Common myeloid progenitor, CD34-positive (primary cell): ENCODE measurements at places on chromosomes 11 and 22.
A peak's percentile ranks its signal among the peaks of the same experiment; 100 is the strongest.

DNA sequence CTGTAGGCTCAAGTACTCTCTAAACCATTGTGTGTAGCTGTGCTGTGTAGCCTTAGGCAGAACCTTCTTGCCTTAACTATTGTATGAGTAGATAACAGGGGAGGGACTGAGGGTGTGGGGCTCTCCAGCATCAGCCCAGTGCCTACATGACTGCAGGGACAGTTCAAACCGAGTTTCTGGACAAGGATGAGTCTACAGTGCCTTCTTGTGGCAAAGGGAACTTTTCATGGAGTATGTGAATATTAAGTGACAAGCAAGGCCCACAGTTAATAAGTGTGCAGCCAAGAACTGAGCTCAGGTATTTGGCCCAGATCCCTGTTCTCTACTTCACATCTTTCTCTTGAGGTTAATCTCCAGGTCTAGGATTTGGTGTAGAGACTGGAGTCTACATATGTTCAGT is 424.4 kb upstream of the LARGE1 start:
- DNase-seq = no peak
- no peak overlapping the region for H3K27ac ChIP-seq
- no peaks in the 10 kb centered on the region for H3K36me3 ChIP-seq

GRCh38 chr11:120342226-120342625 is 6.0 kb downstream of the ARHGEF12 start:
- peaks cover 72% of the 10 kb centered on the region for H3K27me3 ChIP-seq
- no peaks in the 10 kb centered on the region for H3K36me3 ChIP-seq
- peaks cover 39% of the 10 kb centered on the region for H3K4me1 ChIP-seq
- no peak for DNase-seq
- no peak overlapping the region for H3K4me3 ChIP-seq
- no peak overlapping the region for H3K27ac ChIP-seq

DNA sequence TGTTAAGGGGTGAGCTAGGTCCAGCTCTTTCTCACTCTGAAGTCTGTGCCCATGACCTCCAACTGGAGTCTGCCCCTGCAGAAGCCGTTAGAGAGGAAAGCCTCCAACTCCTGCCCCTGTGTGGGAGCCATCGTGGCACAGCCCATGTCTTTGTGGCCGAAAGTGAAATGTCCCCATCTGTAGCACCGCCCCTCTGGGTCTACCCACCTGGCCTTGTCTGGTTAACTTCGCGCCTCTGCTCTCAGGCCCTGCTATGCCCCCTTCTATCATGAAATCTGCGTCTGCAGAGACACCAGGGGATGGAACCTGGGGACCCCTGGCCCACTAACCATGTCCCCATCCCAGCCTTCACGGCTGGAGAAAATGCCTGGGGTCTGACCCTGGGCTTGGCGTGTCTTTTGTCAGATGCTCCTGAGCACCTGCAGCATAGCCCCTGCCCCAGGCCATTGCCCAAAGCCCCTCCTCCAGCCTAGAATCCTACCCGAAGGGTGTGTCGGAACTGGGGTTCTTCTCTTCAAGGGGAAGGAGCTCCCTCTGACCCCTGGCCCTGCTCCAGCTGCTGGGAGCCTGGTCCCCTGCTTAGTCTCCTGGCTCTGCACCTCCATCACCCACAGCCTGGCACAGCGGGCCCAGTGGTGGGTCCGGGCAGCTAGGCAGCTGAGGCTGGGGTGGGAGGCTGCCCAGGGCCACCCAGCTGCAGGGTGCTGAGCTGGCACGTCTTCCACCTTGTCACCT is 35.8 kb upstream of the HMOX1 start:
- peaks cover 38% of the 10 kb centered on the region for H3K36me3 ChIP-seq
- H3K4me3 ChIP-seq = no peak overlapping the region
- no peaks in the 10 kb centered on the region for H3K27me3 ChIP-seq
- no peak for DNase-seq

GRCh38 chr11:67099831-67100324 is 19.2 kb upstream of the KDM2A start:
- no peak for DNase-seq
- no peaks in the 10 kb centered on the region for H3K36me3 ChIP-seq
- H3K27me3 ChIP-seq = no peaks in the 10 kb centered on the region

DNA sequence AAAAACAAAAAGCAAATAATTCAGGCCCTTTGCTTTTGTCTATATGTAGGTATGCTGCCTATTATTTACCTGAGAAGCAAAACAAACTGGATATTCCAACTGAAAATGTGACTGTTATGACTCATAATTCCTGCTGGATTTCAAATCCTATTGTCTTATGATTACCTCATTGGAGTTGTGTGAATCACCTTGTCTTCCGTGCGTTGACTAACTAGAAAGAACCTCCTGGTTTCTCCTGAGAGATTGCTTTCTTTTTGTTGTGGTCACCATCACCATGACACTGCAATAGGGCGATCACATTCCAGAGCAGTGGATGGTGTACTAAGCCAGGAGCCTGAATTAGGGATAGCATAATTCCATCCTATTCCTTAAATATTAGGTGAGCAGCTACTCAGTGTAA is 23.0 kb upstream of the EXPH5 start:
- H3K4me3 ChIP-seq = no peak overlapping the region
- no peaks in the 10 kb centered on the region for H3K4me1 ChIP-seq
- DNase-seq = no peak
- H3K27me3 ChIP-seq = no peaks in the 10 kb centered on the region
- no peaks in the 10 kb centered on the region for H3K36me3 ChIP-seq

DNA sequence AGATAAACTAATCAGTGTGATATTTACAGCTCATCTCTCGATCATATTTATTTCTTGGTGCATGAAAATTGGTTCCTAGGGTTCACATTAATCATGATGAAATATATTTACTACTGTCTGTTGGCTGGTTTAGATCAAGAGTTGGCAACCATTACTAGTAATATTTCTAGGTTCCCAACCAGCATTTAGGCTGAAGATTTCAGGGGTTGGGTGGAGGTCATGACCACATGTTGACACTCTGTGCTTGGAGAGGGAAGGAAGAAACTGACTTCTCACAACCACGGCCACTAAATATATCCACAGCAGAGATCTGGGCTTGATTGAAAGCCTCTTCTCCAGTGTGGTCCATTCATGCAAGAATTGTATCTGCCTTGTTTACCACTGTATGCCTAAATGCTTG is 87.9 kb downstream of the ALX4 start:
- H3K27ac ChIP-seq = no peak overlapping the region
- H3K4me3 ChIP-seq = no peak overlapping the region
- H3K36me3 ChIP-seq = no peaks in the 10 kb centered on the region
- DNase-seq = no peak
- no peaks in the 10 kb centered on the region for H3K27me3 ChIP-seq

GRCh38 chr22:50544078-50544745 is 1.5 kb upstream of the KLHDC7B start:
- H3K4me1 ChIP-seq = peaks cover 8% of the 10 kb centered on the region
- H3K27me3 ChIP-seq = peaks cover 28% of the 10 kb centered on the region
- no peak overlapping the region for H3K27ac ChIP-seq
- H3K4me3 ChIP-seq = no peak overlapping the region
- DNase-seq = peak; percentile 85

- no peaks in the 10 kb centered on the region for H3K27me3 ChIP-seq
- no peaks in the 10 kb centered on the region for H3K4me1 ChIP-seq
- H3K36me3 ChIP-seq = no peaks in the 10 kb centered on the region
- no peak overlapping the region for H3K27ac ChIP-seq
- DNase-seq = no peak
Measured at GRCh38 chr22:40377931-40378330, 7.5 kb downstream of the SGSM3 start.

DNA sequence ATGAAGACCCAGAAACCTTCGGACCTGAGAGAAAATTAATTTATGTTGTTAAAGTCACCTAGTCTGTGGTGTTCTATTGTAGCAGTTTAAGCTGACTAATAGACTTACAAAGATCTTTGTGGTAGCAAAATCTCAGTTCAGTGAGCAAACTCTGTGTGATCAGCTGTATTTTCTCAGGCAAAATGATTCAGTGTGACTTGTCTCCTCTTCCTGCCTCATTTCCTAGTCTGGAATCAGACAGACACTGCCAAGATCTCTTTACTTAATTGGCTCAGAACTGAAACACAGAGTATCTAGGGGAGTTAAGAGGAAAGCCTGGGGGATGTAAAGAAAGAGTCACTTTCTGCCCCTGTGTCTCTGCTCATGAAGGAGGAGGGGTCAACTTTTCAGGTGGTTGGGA is 564.7 kb downstream of the KCNA4 start:
- no peaks in the 10 kb centered on the region for H3K27me3 ChIP-seq

DNA sequence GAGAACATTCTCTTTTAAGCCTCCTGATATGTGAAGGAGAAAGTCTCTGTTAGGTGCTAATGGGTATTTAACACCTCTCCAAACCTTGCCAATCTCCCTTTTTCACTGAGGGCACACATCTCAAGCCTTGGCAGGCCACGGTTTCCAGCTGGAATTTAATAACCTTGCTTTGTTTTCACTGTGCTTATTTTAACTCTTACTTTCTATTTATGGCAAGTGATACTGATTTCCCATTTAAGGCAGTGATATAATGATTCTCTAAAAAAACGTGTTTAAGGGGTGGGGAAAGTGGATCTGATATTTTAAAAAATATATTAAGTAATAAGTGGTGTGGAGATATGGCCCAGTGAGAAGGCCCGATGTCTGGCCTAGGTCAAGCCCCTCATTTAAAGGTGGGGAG is 1.1 kb upstream of the RASD2 start:
- no peak for DNase-seq
- peaks cover 26% of the 10 kb centered on the region for H3K4me1 ChIP-seq
- H3K36me3 ChIP-seq = no peaks in the 10 kb centered on the region
- no peak overlapping the region for H3K4me3 ChIP-seq
- peaks cover 22% of the 10 kb centered on the region for H3K27me3 ChIP-seq

DNA sequence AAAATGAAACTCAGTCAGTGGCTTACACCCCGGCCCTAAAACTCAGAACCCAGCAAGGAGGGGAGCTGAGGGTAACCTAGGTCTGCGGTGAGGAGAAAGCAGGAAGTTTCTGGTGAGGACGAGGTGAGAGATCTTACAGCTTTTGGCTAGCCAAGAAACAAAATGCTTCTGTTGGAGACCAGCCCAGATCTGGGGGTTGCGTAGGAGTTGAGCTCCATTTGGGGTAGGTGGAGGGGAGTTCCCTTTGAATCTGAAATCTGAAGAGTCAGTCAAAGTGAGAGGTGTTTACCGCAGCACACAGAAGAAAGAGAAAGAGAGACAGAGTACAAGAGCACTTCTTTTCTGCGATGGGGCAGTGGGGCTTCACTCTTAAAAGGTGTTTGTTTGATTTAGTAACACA is 29.6 kb downstream of the EHF start:
- no peaks in the 10 kb centered on the region for H3K27me3 ChIP-seq
- peak; percentile 88 for DNase-seq
- no peak overlapping the region for H3K4me3 ChIP-seq
- no peaks in the 10 kb centered on the region for H3K36me3 ChIP-seq
- peaks cover 3% of the 10 kb centered on the region for H3K4me1 ChIP-seq

- H3K27ac ChIP-seq = no peak overlapping the region
- H3K27me3 ChIP-seq = peaks cover 24% of the 10 kb centered on the region
- H3K4me1 ChIP-seq = peaks cover 20% of the 10 kb centered on the region
- H3K36me3 ChIP-seq = no peaks in the 10 kb centered on the region
- H3K4me3 ChIP-seq = no peak overlapping the region
Measured at GRCh38 chr11:17738151-17738973, 3.8 kb downstream of the KCNC1 start.

DNA sequence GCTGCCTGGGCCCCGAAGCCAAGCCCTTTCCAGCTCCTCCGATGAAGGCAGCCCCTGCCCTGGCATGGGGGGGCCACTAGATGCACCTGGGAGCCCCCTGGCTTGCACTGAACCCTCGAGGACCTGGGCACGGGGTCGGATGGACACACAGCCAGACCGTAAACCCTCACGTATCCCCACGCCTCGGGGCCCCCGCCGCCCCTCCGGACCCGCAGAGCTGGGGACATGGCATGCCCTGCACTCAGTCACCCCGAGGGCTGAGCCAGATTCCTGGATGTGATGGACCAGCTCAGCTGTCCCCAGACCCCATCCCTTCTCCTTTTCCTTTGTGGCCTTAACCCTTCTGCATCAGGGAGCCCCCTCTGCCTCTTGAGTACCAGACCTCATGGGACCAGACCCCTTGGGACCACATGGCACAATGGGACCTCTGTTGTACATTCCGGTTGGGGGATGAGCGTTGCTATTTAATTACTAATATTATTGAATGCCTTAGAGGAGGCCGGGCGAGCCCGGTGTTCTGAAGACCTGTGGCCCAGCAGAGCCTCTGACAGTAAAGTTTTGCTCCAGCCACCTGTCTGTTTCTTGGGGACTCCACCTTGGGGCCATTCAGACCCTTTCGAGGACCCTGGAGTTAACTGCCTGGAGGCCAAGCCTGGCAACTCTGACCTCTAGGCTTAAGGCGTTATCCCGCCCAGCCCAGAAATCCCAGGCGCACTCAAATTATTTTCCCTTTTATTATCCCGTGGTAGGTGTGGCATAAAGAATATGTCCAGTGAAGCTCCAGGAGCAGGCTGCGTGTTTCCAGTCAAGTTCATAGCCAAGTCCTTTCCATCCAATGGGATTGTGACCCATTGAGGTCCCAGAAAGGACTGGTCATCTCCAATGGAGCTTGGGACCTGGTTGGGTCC is 3.0 kb downstream of the RASL10A start:
- no peak overlapping the region for H3K27ac ChIP-seq
- H3K4me1 ChIP-seq = no peaks in the 10 kb centered on the region
- H3K4me3 ChIP-seq = no peak overlapping the region
- no peak for DNase-seq
- no peaks in the 10 kb centered on the region for H3K36me3 ChIP-seq

DNA sequence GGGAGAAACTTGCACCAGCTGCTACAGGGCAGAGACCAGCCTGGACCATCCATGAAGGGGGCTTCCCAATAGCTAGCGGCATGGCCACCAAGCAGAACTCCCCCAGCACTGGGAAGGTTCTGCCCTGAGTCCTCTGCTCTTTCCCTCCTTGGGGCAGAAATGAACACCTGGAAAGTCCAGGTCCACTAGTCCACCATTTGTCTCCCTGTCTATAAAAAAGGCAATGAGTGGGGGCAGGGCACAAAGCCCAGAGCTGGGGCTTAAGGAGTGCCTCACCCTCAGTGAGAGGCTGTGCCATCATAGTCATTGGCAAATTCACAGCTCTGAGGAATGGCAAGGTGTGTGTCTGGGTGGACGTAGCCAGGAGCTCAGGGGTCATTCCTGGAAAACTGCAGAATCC is 420.3 kb downstream of the SOX6 start:
- H3K36me3 ChIP-seq = no peaks in the 10 kb centered on the region
- no peak for DNase-seq
- H3K4me1 ChIP-seq = no peaks in the 10 kb centered on the region
- H3K27me3 ChIP-seq = no peaks in the 10 kb centered on the region

- H3K4me3 ChIP-seq = peak overlapping the region; percentile 76
- DNase-seq = no peak
- H3K27ac ChIP-seq = peak overlapping the region; percentile 82
- H3K36me3 ChIP-seq = peaks cover 50% of the 10 kb centered on the region
- H3K4me1 ChIP-seq = peaks cover 90% of the 10 kb centered on the region
Measured at GRCh38 chr11:67400942-67401494, 640 bp downstream of the PPP1CA start.

GRCh38 chr11:134022748-134023147 is 46.1 kb upstream of the JAM3 start:
- no peaks in the 10 kb centered on the region for H3K36me3 ChIP-seq
- no peak overlapping the region for H3K4me3 ChIP-seq
- no peak for DNase-seq
- H3K4me1 ChIP-seq = no peaks in the 10 kb centered on the region
